ENCODE measurements at places on chromosomes 11 and 22.
A peak's percentile ranks its signal among the peaks of the same experiment; 100 is the strongest.

DNA sequence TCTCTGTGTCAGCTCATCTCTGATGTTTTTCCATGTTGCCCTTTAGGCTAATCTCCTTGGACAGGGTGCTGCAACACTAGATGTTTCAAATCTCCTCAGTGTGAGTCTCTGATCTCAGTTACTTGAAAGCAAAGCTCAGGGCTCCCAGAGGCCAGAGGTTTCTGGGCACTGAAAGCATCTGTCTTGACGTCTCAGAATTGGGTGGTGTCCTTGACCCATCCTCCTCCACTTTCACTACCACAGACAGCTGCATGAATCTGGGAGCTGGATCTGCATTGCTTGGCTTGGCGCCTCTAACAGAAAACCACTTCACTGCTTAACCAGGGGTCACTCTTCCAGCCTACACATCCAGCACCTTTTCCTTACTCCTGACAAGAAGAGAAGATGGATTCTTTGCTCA is 399.4 kb downstream of the NXPE2 start:
- no peak for DNase-seq

DNA sequence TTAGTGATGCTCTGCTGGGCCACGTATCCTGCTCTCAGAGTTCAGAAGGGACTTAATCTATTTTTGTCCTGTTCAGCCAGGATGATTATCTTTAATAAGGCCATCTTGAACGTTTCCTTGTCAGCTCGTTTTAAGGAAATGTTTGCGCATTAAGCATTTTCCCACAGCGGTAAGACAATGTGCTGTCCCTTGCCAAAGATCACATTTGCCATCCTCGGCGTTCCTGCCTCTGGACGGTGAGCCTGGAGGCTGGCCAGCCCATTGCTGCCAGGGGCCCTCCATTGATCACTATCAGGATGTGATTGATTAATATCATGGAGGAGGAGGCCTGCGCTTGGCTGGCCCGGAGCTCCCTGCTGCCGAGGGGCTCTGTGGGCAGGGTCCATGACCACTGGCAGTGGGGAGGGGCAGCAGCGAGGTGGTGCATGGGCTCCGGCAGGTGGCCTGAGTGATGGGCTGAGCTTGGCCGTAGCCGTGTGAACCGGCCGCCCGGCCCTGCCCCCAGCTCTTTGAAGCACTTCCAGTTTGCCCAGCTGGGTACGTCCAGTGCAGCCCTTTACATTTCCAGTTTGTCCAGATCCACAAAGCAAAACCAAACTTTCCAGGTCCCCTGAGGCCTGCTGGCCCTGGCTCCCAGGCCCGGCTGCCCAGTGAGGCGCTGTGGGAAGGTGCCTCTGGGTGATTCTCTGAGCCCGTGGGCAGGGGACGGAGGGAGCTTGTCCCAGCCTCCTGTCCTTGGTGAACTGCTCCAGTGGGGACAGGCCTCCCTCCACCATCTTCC is 49.5 kb upstream of the SMIM38 start:
- DNase-seq: no peak

DNA sequence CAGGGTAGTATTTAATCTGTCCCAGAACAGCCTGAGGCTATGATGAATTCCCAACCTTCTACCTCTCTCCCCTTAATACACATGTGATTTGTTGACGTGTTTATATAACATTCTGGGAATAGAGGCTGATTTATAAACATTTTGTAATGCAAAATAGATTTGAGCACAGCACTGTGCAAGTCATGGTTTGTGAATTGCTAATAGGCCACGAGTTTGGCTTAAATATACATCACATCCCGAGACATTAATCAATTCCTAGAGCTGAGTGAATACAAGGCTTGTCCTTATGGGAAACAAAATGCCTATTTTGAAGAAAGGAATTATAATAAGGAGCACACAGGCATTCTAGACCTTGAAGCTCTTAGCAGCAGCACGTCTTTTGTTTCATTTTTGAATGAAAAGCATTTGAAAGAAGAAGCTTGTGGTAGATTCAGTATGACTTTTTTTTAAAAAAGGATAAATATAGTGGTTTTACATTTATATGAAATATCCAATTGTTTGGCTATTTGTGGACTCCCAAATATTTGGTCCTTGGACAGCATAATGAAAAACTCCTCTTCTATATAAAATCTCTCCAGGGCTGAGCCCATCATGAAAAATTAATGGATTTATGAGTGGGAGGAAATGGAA is 116.4 kb downstream of the SLC17A6 start:
- DNase-seq: no peak

DNA sequence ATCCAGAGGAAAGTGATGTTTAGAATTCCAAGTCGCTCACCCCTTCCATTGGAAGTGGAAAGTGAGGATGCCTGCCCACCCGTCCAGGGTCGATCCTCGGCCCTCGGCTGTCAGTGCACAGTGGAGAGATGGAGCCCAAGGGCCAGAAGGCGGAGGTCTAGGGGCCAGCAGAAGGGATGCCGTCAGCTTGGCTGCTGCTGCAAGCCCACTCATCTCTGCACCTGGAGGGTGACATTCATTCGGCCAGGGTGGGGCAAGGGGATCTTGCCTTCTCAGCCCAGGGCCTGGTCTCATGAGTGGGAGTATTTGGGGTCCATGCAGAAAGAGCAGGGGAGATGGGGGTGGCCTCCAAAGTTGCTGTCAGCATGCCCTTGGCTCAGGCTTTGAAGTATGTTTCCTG is 30.7 kb downstream of the LINC01488 start:
- no peak for DNase-seq

GRCh38 chr22:47157093-47157420 is 394.6 kb downstream of the TBC1D22A start:
- DNase-seq: no peak

GRCh38 chr11:14954581-14954980 is 17.6 kb downstream of the CALCA start:
- DNase-seq: no peak

DNA sequence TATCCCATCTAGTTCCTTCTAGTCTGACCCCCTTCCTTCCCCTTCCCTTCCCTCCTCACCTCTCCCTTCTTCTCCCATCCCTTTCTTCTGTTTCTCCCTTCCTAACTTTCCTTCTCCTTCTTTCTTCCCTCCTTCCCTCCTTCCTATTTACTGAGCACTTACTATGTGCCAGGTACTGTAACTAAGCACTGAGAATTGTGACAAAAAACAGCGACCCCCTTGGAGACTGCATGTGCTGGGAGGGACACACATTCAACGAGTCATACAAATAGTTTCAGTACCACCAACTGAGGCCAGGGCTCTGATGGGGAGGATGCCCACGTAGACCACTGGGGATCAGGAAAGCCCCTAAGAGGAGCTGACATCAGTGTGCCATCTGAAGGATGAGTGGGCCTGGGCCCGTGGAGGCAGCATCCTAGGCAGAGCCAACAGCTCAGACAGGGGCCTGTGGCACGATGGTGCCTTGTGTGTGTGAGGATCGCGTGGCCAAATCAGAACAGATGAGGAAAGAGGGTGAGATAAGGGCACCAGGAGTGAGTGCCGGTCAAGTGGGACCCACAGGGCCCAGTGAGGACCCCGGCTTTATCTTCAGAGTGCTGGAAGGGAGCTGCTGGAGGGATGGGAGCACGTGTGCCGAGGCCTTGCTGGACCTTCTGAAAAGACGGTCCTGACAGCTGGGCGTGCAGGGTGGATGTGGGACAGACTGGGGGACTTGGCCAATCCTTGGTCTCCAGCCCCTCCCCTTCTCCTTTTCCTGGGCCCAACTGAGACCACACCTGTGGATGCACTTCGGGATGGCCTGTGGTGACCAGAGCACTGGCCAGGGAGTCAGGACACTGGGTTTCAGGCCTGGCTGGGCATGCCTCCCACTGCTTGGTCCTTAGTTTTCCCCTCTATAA is 38.4 kb upstream of the CRYBB3 start:
- DNase-seq: peak; percentile 30

DNA sequence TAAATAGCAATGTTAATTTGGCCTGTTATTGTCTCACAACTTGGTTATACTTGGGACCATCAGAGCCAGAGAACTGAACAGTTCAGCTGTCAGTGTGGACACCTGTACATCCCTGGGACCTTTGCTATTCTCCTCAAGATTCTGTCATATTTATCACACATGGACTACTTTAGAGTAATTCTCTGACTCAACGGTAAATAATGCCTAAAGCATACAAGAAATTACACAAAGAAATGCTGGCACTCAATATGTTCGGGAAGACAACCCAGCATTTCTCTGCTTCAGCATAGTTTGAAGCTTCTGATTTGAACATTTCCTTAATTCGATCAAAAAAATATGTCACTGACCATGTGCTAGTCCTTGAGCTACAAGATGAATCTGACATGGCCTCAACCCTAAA is 34.6 kb upstream of the MMP13 start:
- no peak for DNase-seq

DNA sequence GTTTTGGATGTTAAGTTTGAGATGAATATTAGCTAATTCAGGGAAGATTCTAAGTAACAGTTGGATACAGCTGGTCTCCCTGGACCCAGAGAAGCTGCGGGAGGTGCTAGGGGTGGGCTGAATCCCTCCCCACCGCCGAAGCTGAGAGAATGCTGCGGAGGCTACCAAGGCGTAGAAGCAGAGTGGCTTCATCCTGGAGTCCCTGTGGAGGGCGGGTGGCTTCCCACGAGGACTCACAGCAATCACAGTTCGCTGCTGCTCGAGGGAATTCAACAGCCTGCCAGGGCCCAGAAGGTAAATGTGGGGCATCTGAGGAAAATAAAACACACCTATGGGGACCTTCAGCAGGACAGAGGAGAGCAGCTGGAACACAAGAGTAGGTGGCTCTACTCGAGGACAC is 11.1 kb upstream of the B3GAT1 start:
- no peak for DNase-seq

- no peak for DNase-seq
These were observed 14.3 kb upstream of the P2RY2 start for GRCh38 chr11:73203790-73204189.

DNA sequence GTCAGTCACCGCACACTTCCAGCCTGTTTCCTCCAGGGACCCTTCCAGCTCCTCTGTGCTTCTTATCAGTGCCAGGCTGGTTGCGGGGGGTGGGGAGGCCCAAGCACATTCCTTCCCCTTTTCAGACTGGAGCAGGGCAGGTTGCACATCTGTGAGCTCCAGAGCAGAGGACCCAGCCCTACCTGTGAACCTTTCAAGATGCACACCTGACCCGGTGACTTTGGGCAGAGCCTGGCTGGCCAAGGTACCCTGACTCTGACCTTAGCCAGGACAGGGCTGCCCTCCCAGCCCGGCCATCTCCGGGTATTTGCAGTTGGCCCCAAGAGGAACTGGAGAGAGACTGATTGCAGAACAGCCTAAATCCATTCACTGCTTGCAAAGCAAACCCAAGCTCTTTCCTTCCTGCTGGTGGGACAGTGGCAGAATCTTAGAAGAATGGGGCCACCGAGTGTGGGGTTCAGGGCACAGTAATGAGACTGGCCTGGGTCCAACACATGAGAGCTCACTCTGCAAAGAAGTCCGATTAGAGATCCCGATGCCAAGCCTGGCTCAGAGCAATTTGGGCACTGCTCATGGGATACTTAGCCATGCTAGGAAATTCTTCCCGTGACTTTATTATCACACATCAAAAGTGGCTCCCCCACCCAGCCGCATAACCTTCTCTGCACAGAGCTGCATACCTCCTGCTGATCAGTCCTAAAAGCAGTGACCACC is 64.7 kb upstream of the CCND1 start:
- DNase-seq: no peak

GRCh38 chr11:105202844-105203548 is 63.4 kb upstream of the CARD18 start:
- no peak for DNase-seq

DNA sequence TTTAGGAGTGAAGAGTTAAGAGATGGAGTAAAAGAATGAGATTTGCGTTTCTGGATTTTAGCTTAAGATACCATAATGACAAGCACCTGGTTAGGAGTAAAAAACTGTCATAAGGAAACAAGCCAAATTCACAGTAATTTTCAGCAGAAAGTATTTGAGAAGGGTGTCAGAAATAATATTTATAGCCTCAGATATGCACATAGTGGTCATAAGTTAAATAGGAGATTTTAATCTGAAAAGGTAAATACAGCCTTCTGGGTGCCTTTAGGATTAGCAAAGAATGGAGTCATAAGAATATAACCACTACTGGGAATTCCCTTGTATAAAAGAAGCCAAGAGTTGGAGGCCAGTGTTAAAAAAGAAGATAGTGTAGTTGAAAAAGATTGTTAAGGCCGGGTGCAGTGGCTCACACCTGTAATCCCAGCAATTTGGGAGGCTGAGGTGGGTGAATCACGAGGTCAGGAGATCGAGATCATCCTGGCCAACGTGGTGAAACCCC is 160.1 kb downstream of the SWAP70 start:
- DNase-seq: no peak

DNA sequence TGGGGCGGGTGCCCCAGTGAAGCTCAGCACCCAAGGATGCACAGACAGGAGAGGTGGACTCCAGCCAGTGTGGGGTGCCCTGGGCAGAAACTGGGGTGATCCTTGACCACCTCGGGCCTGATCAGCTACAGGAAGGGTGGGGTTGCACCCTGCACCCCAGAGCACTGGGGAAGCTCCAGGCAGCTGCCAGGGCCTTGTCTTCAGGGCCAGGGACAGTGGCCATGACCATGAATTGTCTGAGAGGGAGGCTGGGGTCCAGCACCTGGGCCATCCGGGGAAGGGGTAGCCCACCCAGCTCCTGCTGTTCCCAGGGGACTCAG is 17.6 kb downstream of the IL17REL start:
- no peak for DNase-seq

GRCh38 chr11:38796281-38796680 is 2198.2 kb upstream of the RAG2 start:
- DNase-seq: no peak

DNA sequence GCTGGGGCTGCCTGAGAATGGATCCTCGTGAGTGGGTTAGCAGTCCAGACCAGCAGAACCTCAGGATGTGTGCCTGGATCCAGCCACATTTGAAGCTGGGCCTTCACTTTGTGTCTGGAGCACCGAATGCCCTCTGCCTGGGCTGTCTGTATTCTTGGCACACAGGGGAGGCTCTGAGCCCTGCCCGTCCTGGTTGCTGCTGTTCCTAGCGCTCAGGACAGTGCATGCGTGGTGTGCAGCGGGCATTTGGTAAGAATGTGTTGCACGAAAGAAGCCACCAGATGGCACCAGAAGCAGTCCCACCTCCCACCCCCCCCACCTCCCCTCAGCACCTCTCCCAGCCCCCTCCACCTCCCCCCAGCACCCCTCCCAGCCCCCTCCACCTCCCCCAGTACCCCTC is 4.1 kb upstream of the MAPK11 start:
- DNase-seq: peak; percentile 61

GRCh38 chr22:24501301-24502005 is 6.3 kb downstream of the UPB1 start:
- DNase-seq: no peak

All from stimulated activated CD8-positive, alpha-beta memory T cell treated with anti-CD3 and anti-CD28 coated beads, Interleukin-4, amount 100 ng/mL, for 48 hours (primary cell).